ENCODE measurements at places on chromosomes 6 and 20. TPM values are rescaled to one million over a fixed set of nuclear protein-coding genes. Genes with fewer than 3 reads are reported as not detected.
A peak's percentile ranks its signal among the peaks of the same experiment; 100 is the strongest.

The PRDM13 gene
- polyA plus RNA-seq: not detected

DNA sequence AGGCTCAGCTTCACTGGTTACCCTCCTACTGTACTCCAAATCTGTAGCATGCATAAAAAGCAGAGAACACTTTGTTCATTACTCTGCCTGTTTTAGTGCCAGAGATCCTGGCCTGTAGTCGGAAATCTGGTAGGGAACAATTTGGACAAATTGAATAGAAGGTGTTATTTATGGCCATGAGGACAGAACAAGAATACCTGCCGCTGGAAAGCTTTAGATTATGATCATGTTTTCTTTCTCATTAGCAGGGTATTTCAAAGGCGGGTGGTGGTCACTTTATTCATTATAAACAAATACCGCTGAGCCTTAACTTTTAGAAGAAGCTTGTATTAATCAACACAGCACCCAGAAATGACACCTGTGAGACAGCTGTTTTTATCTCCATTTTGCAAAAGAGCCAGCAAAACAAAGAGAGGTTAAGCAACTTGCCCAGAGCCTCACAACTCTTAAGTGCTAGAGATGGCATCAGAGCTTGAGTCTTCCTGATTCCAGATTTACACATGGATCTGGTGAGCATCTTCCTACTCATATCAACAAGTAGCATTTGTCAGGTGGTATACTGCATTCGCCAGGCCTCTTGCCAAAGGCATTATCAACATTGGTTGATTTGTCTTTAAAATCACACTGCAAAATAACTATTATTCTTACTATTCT is 110.5 kb downstream of the LCA5 start:
- H3K27me3 ChIP-seq: no peaks in the 10 kb centered on the region
- H3K27ac ChIP-seq: no peak overlapping the region
- H3K36me3 ChIP-seq: no peaks in the 10 kb centered on the region
- H3K4me1 ChIP-seq: no peaks in the 10 kb centered on the region

The WFDC12 gene
- not detected for polyA plus RNA-seq

The ALDH5A1 gene
- 1.3 TPM for polyA plus RNA-seq

DNA sequence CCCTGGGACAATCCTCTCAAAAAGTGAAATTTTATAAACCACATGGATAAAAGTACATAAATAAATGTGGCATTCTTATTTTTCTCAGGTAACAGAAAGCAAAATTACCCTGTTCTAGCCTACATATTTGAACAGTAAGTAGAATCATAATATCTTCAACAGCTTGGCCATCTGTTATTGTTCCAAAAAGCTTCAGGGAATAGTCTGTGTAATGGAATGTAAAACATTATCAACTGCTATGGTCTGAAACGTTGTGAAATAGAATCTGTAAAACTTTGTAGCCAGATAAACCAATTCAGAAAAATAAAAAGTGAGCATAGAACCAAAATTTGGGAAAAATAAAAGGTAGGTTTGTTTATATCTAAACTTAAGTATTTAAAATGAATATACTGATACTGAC is 114.7 kb downstream of the THEMIS start:
- H3K27me3 ChIP-seq: no peaks in the 10 kb centered on the region
- no peaks in the 10 kb centered on the region for H3K36me3 ChIP-seq
- no peak for DNase-seq
- H3K27ac ChIP-seq: no peak overlapping the region

GRCh38 chr6:112603726-112604125 is 256.6 kb downstream of the RFPL4B start:
- H3K4me3 ChIP-seq: no peak overlapping the region
- H3K27me3 ChIP-seq: no peaks in the 10 kb centered on the region
- DNase-seq: no peak
- H3K36me3 ChIP-seq: no peaks in the 10 kb centered on the region
- no peak overlapping the region for H3K27ac ChIP-seq

The VSTM2L gene
- 0.81 TPM for polyA plus RNA-seq

DNA sequence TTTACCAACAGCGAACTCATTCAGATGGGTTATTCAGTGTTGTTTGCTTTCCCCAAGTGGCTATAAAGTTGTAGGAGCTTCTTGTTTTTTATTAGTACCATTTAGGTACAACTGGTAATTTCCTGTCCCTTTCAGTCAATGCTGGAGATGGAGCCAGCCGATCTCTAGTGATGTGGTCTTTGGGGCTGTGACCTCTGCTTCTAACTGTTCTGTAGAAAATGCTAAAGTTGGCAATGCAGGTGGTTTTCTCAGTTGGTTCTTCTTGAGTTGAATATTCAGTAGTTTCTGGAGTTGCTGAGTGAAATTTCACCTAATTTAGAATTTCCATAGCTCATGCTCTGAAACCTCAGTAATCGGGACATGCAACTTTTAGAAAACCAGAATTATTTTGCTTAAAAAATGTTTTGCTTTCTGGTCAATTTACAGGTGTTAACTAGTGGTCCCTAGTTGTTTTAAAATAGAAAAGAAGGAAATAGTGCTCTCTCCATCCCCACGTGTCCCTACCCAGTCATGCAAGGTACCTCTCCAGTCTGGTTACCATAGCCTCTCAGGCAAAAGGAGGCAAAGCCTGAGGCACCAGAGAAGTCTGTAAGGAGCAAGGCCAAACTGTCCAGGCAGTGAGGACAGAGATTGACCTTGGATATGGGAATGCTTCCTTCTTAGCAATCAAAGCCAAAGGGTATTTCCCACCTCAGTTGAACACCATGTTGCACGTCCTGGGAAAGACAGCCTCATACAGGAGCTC is 27.3 kb upstream of the GABRR1 start:
- no peaks in the 10 kb centered on the region for H3K4me1 ChIP-seq
- H3K36me3 ChIP-seq: no peaks in the 10 kb centered on the region
- no peak for DNase-seq
- H3K4me3 ChIP-seq: no peak overlapping the region

DNA sequence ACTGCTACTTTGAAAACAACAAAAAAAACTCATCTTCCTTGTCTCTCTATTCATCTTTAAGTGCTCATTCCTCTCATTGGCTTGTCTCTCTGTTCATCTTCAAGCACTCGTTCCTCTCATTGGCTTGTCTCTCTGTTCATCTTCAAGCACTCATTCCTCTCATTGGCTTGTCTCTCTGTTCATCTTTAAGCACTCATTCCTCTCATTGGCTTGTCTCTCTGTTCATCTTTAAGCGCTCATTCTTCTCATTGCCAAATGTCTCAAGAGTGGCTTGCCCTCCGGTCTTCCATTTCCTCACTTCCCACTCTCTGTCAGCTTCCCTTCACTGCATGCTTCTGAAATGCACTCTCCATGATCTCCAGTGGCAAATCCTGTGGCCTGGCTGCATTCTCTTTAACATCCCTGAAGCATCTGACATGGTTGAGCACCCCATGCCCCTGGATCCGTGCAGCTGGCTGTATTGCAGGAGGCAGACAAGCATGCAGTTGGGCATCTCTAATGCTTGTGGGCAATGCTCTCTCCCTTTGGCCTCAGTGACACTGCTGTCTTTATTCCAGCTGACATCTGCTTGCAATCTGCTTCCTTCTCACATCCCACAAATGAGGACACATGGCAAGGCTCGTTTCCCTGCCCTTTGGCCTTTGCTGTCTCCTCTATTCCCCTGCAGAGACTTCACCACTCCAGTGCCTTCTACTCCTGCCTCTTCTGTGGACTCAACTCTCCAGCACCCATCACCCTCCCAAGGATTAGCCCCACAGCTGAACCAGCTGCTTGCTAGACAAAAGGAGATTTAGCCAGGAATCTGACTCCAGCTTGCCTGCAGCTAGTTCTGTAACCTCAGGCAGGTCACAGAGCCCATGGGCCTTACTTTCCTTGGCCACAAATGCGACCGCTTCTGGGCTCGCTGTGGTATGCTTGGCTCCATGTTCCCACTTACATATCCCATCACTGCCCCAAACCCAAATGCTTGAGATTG is 143.2 kb upstream of the SNX9 start:
- no peaks in the 10 kb centered on the region for H3K36me3 ChIP-seq
- H3K27ac ChIP-seq: no peak overlapping the region

GRCh38 chr20:57959589-57959988 is 249.8 kb upstream of the PMEPA1 start:
- H3K36me3 ChIP-seq: no peaks in the 10 kb centered on the region
- H3K27me3 ChIP-seq: no peaks in the 10 kb centered on the region
- no peak for DNase-seq

DNA sequence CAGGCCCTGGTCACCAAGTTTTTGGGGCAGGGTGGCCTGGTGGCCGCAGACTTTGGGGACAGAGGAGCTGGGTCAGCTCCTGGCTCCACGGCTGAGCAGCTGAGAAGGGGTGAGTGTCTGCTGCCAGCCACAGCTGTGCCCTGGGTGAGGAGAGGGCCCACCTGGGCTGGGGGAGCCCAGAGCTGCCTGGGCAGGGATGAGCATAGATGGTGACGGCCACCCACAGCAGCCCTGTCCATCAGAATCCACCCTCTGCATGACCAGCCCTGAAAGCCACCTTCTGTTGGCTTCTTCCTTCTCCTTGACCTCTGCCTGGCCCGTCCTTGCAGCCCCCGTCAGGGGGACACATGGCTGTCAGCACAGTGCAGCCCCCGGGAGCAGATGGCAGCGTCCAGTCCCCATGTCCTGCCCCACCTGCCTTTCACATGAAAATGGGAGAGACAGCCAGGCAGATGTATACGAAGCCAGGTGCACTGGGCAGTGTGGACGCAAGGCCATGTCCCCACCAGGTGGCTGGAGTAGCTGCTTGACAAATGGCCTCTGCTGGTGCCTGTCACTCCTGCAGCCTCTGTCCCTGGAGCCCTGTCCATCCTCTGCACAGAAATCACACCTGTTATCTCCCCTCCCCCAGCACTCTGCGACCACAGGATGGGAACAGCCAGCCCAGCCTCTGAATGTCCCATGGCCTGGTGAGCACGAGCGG is 220.8 kb downstream of the PREX1 start:
- no peaks in the 10 kb centered on the region for H3K27me3 ChIP-seq
- DNase-seq: no peak
- no peaks in the 10 kb centered on the region for H3K36me3 ChIP-seq
- H3K4me1 ChIP-seq: no peaks in the 10 kb centered on the region
- no peak overlapping the region for H3K27ac ChIP-seq

The TRIM10 gene
- 6.4 TPM for polyA plus RNA-seq

The MUC21 gene
- 0.89 TPM for polyA plus RNA-seq

DNA sequence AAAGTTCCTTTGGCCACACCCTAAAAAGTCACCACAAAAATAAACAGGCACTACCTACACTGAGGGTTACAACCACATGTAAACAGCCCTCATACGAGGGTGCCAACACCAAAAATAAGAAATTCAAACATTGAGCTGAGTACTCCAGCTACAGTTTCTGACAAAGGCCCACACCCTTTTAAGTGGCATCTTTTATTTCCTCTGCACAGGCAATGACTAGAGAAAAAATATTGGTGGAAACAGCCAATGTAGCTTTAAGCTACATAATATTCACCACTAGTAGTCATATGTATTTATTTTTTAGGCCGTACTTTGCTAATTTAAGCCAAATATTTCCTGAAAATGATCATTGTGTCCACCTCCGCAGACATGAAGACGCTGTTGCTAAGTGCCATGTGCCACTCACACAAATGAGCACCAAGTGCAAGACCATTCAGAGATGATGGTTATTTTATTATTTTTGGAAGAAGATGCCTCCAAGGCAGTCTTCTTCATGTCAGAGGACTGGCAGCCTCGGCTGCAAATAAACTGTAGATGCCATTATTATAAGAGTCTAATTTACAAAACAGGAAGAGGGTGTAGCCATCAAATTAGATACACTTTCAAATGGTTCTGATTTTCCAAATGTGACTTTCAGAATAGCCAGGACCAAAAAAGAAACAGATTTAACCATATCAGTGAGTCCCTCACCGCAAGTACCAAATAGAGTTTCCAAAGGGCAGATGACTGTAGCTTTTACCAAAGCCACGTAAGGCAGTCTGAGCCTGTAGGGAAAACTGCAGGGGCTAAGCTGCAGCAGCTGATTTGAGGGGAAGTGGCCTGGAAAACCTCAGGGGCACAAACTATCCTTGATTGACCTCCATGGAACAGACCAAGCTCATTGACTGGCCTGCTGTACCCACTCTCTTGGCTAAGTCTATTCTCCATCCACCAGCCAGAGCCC is 13.4 kb downstream of the CYP24A1 start:
- H3K27me3 ChIP-seq: no peaks in the 10 kb centered on the region
- DNase-seq: no peak
- no peaks in the 10 kb centered on the region for H3K36me3 ChIP-seq
- H3K4me3 ChIP-seq: no peak overlapping the region

The KIF13A gene
- 34.9 TPM for polyA plus RNA-seq

GRCh38 chr6:22888163-22888752 is 318.9 kb downstream of the HDGFL1 start:
- no peak for DNase-seq
- H3K4me3 ChIP-seq: no peak overlapping the region
- no peaks in the 10 kb centered on the region for H3K27me3 ChIP-seq
- no peaks in the 10 kb centered on the region for H3K4me1 ChIP-seq
- no peaks in the 10 kb centered on the region for H3K36me3 ChIP-seq

DNA sequence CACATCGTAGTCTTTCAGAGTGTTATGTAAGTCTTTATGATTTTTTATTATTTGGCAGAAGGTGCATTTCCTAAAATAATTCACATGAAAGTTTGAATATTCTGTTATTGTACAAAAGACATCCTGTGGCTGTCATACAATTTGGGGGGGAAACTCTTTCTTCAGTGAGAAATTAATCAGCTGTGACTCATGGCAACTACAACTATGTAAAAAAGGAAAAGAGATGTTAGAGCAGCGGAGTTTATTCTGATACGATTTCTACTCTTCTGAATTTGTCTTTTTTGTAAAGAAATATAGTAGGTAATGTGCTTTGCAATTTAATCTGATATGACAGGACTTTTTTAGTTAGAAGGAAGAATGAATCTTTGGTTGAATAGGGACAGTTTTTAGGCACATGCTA is 14.2 kb downstream of the COL19A1 start:
- no peak overlapping the region for H3K4me3 ChIP-seq
- no peaks in the 10 kb centered on the region for H3K36me3 ChIP-seq
- no peaks in the 10 kb centered on the region for H3K4me1 ChIP-seq
- no peaks in the 10 kb centered on the region for H3K27me3 ChIP-seq

GRCh38 chr6:33609528-33609927 is 11.6 kb upstream of the ITPR3 start:
- H3K27ac ChIP-seq: no peak overlapping the region
- DNase-seq: no peak
- H3K4me1 ChIP-seq: no peaks in the 10 kb centered on the region

The ELMO2 gene
- polyA plus RNA-seq: 13.2 TPM

DNA sequence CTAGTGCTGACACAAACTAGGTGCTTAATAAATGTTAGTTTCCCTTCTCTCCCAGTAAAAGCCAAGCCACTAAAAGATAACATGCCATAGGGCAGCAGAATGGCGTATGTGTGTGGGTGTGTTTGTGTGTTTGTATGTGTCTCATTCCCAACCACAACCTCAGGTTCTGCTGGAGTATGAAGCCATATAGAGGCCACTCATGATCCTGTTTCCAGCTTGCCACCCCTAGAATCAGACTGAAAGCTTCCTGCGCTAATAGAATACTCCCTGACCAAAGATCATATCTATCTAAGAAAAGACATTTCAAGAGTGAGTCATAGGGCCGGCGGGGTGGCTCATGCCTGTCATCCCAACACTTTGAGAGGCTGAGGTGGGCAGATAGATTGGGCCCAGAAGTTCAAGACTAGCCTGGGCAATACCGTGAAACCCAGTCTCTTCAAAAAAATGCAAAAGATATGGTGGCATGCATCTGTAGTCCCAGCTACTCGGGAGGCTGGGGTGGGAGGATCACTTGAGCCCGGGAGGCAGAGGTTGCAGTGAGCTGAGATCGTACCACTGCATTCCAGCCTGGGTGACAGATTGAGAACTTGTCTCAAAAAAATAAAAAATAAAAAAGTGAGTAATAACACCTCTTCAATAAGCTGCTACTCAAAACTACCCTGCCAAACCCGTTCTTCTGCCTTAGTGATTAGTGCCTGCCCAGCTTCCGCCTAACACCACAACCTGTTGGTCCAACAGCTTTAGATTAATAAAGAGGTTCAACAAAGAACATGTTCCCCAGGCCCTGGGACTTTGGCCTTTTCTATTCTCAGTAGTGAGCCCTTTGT is 11.8 kb upstream of the SNRPC start:
- H3K27me3 ChIP-seq: no peaks in the 10 kb centered on the region
- H3K4me3 ChIP-seq: no peak overlapping the region
- peak overlapping the region; percentile 85 for H3K27ac ChIP-seq
- H3K4me1 ChIP-seq: no peaks in the 10 kb centered on the region
- H3K36me3 ChIP-seq: no peaks in the 10 kb centered on the region
